ENCODE measurements at places on chromosomes 1 and 21.

GRCh38 chr21:45528028-45528705 is 14.1 kb downstream of the SLC19A1 start:
- DNase-seq = no peak

DNA sequence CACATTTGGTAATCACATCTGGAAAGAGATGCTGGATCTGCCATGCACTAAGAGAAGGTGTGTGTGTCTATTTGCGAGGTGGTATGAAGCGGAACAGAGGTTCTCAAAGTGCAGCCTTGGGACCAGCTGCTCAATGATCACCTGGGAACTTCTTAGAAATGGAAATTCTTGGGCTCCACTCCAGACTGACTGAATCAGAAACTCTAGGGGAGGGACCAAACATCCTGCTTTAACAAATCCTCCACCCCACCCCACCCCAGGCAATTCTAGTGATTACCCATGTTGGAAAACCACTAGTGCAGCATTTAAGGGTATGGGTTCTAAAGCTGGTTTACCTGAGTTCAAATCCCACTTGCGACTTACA is 143.9 kb upstream of the JUN start:
- no peak for DNase-seq

DNA sequence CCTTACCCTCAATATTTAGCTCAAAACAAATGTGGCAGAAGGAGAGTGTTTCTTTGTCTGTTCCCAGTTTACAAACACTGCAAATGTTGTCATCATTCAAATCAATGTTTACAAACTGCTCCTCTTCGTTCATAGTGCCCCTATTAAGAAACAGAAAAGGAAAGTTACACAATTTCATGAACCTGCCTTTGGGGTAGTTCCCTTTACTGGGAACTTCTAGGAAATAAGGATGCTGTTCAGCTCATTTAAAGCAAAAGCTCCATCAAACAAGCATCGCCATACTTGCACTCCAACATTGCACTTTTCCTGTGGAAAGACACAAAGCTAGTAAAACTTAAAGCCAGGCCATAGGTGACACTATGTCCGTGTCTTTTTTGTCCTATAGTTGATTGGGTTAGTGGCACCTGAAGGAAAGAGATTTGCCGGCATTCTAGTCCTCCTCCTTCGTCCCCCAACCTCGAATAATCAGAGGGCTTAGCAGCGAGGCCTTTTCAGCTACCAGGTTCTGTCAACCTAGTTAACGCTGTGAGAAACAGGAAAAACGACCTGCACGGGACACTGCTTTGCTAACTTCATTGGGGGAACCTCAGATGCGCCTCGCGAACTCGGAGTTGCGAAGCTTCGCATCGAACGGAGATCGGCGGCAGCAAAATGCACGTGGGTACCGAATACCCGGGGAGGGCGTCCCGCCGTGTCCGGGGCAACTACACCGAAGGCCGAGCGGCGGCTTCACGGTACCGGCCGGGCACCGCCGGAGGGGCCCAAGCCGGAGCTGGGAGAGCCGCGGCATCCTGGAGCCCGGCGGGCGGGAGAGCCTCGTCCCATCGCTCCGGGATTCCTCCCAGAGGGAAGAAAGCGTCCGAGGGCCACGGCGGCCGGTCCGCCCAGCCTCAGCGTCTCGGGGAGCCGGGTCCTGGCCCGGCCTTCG is 706 bp downstream of the C21orf91 start:
- DNase-seq = peak; percentile 47

GRCh38 chr1:107787299-107787698 is 177.7 kb downstream of the VAV3 start:
- DNase-seq = peak; percentile 12

DNA sequence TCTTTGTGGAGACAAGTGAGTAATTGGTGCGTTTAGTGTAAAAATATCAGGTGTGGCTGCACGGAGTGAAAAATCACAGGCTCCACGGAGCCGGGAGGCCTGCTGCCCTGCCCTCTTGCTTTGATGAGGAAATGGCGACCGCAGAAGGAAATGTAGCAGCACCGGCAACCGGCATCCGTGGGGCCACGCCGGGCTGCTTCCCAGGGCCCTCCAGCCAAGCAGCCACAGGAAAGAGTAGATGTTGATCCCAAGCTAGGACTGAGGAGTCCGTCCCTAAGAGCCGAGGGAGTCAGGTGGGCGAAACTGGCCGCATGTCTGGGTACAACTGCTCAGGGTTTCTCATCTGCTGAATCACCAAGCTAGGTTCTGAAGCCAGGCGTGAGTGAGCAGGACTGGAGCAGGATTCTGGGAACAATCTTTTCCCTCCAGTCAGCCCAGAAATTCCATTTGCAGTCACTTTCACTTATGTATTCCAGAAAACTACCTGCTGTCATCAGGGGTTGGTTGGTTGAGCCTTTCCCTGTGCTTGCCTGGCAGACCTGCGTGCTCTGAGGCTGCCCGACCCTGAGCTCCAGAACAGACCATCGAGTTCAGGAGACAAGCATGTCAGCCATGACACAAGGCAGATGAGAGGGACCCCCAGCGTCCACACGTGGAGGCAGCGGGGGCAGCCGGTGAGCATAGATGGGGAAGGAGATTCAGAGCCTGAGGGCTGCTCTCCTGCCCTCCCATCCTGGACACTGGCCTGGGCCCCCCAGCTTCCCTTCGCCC is 5.8 kb upstream of the ITGB2 start:
- DNase-seq = peak; percentile 63

DNA sequence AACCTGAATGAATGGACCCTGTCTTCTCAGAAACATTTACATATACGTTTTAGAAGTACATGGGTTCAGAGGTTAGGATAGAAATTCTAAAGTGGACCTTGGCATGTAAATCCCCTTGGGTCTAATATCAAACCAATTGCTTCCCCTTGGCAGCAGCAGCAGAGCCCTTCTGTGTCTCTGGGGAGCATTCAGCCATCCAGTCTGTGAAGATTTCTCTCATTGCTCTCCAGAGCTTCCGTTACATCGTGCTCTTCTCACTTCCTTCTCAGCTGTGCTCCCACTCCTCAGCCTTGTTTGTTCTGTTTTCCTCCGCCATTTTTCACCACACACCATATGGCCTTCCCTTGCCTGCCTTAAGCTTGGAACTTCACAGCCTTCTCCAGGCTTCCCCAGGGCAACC is 61.5 kb upstream of the ATP1B1 start:
- no peak for DNase-seq

GRCh38 chr1:86030180-86030579 is 126.4 kb downstream of the COL24A1 start:
- DNase-seq = no peak

- DNase-seq = no peak
These were observed 29.3 kb upstream of the TSPAN2 start for GRCh38 chr1:115118611-115119010.

GRCh38 chr1:227004796-227005195 is 64.7 kb downstream of the COQ8A start:
- no peak for DNase-seq

DNA sequence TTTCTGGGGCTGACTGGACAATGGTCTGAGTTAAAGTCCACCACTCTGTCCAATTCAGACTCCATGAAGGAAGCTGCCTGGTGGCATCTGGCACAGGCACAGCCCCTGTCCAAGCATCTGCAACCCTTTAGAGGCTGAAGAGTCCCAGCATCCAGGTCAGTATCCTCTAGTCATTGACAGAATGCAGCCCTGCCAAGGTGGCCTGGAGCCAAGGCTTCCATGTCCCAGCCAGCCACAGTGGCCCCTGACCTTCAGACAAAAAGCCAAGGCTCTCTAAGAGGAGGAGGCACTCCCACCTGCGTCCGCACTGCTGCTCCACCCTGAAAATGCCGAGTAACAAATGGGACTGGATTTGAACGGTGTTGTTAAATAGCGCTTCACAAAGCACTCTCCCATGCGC is 49.4 kb downstream of the KCNN3 start:
- DNase-seq = no peak

GRCh38 chr1:203986887-203987461 is 85.9 kb upstream of the SOX13 start:
- no peak for DNase-seq

GRCh38 chr1:84995484-84996334 is 1.2 kb downstream of the MCOLN2 start:
- DNase-seq = peak; percentile 78

DNA sequence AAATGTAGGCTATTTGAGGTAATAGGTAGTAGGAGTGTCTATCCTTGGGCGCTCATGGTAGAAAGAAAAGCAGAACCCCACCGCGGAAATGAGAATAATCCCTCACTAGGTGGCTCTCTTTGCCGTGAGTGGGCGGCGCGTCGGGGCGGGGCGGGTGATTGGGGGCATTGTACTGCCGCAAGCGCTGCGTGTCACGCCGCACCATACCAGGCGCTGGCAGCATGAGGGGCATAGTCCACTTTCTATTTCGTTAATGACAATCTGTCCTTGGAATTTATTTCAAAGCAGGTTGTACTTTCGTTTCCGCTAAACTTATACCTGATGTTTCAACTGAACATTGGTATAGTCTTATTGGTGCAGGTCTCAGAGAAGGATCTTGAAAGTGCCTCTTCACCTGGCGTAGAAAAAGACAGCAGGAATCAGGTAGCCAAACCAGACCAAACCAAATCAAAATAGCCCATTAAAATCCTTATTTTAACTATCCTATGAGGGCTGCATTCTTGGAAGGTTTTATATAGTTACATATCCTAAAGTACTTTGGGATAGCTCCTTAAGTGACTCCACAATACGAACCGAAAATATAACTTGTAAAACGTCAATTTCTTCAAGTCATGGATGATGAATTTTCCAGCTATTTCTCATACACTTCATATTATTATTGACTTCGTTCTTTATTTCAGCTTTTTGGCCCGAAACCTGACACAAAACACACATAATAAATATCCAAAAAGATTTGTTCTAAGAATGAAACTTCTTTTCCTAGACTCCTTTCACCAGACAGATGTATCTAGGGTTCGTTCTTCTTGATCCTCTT is 1.9 kb upstream of the SMG7 start:
- peak; percentile 91 for DNase-seq

- no peak for DNase-seq
These were observed 33.0 kb downstream of the BCAR3 start for GRCh38 chr1:93648656-93649055.

GRCh38 chr21:42144679-42145568 is 73.8 kb downstream of the UMODL1 start:
- no peak for DNase-seq

- no peak for DNase-seq
These were observed 39.7 kb downstream of the AZIN2 start for GRCh38 chr1:33120436-33121231.

GRCh38 chr1:246772686-246773085 is 48.5 kb downstream of the SCCPDH start:
- no peak for DNase-seq

DNA sequence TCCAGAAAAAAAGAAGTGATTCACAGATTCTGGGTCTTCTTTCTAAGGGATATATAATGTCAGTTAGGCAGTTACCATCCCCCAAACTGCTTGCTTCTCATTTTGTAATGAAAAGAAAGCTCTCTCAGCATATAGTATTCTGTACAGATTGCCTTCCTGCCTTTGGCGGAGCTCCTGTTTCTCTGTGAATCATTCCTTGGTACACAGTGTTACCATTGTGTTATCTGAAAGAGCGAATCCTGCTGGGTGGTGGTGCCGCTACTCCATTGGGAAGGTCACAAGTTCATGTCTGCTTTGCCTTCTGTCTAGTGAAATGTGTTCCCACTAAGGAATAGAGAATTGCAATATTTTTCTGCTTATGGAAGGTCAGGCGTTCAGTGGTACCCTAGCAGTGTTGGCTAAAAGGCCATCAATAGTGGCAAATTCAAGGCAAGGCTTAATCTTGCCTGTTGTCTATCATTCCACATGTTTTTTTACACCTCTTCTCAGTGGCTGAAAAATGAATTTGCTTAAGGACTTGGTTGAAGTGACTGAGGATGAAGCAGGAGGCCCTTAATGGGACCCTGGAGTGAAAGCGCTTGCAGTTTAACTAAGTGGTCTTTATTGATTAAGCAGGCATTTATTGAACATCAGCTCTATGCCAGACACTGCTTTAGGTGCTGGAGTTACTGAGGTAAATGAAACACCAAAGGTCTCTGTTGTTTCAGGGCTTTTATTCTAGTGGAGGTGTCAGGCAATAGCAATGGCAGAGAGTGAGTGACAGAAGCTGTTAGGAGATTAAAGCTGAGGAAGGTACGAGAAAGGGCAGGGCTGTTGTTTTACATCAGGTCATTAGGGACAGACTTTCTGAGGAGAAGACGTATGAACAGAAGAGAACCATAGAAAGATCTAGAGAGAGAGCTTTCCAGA is 186.7 kb downstream of the PDE4B start:
- DNase-seq = no peak

DNA sequence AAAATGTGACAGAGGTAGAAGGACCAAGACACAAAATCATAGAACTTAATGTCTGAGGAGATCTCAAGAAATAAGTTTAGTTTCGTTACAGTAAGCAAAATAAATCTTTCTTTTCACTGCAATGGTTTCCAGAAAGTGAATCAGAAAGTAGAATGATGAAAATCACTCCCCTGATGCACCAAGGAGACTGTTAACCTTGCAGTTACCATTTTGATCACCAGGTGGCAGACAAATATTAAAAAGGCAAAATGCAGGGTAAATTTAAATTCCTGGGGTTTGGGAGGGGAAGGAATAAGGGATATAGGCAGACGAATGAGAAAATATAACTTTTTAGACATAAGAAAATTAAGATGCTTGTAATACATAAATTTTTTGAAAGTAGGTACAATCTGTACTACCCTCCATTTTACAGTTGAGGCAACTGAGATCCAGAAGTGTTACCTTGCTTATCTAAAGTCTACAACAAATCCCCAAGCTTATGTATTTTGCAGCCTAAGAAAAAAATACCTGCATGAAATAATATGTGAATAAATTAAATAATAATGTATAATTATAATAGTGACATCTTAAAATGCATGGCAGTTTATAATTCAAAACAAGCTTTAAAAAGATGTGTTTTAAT is 253.2 kb downstream of the CRB1 start:
- DNase-seq = peak; percentile 51

DNA sequence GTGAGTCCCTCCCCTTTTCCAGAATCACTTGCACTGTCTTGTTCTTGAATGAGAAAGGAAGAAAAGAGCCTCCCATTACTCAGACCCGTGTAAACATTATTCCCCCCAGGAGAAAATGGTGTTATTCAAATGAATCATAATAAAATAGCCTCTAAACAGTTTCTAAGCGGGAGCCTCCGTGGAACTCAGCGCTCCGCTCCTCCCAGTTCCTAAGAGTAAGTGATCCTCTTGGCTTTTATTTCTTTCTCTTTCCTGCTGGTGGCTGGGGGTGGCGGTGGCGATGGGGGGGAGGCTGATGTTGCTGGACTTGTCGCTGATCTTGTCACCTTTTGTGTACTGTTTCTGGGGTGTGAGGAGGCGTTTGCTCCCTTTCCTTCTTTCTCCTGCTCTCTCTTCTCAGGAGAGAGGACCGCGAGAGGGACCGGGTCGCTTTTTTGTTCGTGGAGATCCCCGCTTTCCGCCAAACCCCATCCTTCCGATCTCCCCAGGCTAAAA is 781 bp downstream of the PROX1 start:
- no peak for DNase-seq

- no peak for DNase-seq
These were observed 212.1 kb downstream of the GPR52 start for GRCh38 chr1:174659823-174660222.

GRCh38 chr1:67645495-67646144 is 39.4 kb upstream of the GADD45A start:
- DNase-seq = no peak

GRCh38 chr21:41625428-41625827 is 117.5 kb upstream of the TMPRSS2 start:
- no peak for DNase-seq
